NCI-H1436 (cell line): ENCODE measurements at places on chromosomes 5 and 9.

- DNase-seq, result no peak
Measured at GRCh38 chr5:40676613-40677343, 2.9 kb upstream of the PTGER4 start.

GRCh38 chr5:113192541-113192940, 215.9 kb downstream of the DCP2 start:
- no peak for DNase-seq

DNA sequence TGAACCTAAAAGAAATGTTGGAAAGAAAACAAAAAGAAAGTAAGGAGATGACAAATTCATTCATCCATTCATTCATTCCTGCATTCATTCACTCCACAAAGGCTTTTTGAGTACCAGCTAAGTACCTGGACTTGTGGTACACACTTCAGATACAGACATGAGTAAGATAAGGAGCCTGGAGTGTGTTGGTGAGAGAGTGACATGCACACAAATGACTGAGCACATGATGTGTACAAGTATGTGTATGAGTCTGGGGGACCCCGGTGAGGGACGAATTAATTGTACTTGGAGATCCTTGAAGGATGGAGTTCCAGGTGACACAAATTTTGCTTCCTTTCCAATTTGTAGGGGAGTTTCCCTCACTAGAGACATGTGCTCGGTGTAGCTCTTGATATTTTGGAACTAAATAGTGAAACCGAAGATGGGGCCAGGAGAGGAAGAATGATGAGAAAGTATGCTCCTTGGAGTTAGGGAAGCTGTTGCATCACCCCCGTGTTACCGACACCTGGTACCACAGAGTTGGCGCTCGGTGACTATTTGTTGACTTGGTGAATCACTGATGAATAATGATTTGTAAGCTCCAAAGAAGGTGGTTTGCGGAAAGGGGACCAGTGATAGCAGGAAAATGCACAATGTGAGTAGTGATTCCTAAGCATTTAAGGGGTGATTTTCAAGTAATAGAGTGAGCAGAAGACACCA, 509.8 kb downstream of the CCDC171 start:
- DNase-seq, result no peak

DNA sequence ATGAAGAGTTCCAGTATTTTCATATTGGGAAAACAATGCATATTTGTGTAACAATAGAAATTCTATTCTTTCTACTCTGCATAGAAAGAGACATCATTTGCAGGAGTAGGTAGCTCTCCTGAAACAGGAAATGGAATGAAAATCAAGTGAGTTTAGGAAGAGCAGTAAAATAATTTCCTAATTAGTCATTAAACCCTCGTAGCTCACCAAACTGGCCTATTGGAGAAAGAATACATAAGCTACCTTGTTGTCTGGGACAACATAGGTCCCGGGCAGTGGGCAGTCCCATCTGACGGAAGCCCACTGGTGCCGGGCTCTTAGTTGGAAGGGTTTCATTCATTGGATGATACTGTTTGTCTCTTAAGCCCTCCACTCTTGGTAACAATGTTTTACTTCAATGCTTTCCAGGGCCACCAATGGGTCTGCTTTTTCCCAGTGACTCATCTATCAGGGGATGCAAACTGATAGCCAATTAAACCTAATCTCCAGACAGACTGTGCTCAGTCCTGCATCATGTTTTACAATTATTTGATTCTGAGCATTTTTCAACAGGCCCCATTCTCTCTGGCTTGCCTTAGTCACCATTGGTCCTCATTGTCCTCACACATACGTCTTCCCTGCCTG, 46.5 kb downstream of the GNA14 start:
- DNase-seq, result no peak

GRCh38 chr5:77743181-77743580, 33.0 kb downstream of the TBCA start:
- no peak for DNase-seq

- DNase-seq, result no peak
Measured at GRCh38 chr9:68538200-68538599, 2.5 kb downstream of the TMEM252 start.

DNA sequence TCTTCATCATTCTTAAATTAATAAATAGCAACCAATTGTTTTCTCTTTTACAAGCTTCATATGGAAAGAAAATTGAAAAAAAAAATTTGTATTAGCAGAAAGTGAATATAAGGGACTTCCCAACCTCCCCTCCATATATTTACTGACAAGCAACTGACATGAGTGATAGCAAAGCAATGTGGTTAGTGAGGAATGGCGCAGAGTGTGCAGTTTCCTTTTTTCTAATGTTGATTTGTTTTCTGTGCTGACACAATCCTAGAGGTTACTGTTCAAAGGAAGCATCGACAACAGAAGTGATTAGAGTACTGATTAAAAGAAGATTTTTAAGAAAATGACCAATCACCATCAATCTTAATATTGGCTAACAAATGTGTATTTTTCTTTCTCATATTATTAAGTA, 1.7 kb upstream of the PTGER4 start:
- DNase-seq, result no peak

DNA sequence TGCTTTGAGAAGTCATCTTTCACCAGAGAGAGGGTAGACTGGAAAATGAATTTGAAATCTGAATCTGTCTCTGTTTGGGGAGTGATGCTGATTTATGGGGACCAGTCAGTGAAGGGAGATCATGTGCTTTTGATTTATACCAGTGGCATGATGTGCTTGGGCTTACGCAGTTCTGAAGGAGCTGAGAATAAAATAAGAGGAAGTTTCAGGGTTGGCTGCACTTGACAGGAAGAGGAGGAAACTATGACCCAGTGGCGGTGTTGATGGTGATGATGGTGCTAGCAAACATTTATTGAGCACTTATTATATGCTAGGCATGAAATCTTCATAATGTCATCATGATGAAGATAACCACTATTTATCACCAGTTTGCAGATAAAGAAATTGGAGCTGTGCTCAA, 136.4 kb upstream of the GLRA1 start:
- DNase-seq, result no peak

DNA sequence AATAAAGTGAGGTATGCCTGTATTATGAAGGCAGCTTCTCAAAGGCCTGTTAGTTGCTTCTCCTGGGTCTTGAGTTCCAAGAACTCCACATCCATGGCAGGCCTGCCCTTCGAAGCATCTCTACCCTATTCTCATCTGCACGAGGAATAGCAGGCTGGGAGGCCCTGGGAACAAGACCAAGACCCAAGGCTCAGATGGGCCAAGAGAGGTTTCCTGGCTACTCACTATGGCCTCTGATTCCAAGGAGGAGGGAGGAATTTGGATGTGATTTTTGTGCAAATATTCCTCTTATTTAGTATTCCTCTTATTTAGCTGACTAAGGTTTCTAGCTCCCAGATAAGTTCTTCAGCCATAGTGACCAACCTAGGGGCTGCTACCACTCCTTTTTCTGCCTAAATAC, 151.3 kb downstream of the SAXO1 start:
- DNase-seq, result no peak

DNA sequence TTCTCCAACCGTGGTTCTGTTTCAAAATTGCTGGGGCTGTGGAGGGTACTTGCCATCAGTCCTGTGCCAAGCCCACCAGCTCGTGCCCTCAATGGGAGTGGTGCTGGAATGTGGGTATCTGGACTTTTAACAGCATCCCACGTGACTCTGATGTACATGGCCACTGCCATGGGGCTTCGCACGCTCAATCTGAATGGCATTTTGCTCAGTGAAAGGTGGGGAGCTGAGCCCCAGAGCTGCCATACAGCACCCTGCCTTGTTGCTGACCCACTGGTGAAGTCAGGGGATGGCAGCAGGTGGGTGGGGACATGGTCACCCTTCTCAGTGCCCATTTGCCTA, 16.6 kb upstream of the SYNPO start:
- no peak for DNase-seq

DNA sequence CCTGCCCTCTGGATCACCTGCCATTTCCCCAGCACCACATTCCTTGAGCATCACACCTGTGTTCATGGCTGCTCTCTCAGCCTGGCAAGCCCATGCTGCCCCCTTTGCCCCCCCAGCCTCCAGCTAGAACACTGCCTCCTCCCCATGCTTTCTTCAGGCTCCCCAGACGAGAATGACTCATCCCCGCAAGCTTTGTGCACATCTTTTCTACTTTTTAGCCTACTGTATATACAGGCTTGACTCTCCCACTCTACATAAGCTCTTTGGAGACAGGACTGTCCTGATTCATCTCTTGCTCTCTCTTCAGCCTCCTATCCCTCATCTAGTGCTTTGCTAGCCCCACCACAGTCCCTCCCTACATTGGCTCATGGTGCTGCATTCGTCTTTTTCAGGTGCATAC, 19.9 kb upstream of the GLIPR2 start:
- no peak for DNase-seq

DNA sequence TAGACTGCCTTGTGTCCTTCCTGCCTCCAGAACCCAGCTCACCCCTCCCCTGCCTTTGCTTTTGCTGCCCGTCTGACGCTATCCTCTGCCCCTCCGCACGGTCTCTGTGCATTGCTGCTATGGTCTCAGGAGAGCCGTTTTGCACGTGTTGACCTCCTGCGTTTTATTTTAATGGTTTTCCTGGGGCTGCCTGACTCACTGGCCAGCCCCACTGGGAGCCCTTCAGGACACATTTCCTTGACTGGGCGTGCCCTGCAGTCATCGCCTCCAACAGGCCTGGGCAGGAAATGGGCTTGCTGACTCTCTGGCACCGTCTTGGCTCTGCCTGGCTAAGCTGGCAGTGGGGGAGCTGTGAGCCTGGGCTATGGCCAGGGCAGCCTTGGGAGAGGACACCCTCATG, 17.9 kb upstream of the ASS1 start:
- peak; percentile 43 for DNase-seq

GRCh38 chr5:143168171-143168741, 235.2 kb downstream of the NR3C1 start:
- no peak for DNase-seq

DNA sequence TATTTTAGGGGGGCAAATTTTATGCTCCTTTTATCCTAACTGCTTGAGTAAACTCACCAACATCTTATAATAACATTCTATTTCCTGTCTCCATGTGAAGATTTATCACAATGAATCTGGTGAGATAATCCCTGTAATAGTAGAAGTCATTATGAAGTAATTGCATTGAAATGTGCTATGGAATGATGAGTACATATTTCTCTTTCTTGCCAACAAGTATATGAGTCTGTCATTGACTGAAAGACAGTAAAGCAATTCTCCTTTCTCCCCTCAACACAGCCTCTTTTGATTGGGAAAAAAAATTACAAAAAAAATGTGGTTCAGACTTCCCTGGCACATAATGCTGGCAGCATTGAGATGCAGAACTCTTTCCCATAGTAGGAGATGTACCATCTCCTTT, 459.2 kb upstream of the RGMB start:
- DNase-seq, result no peak
